ENCODE measurements at places on chromosomes 2 and 18.

- DNase-seq = no peak
Measured at GRCh38 chr18:5107988-5108387, 89.1 kb downstream of the AKAIN1 start.

GRCh38 chr18:54125429-54125828 lies 99.0 kb downstream of the MBD2 start:
- DNase-seq = no peak

- peak; percentile 21 for DNase-seq
Measured at GRCh38 chr2:207768866-207769596, 675 bp downstream of the FZD5 start.

DNA sequence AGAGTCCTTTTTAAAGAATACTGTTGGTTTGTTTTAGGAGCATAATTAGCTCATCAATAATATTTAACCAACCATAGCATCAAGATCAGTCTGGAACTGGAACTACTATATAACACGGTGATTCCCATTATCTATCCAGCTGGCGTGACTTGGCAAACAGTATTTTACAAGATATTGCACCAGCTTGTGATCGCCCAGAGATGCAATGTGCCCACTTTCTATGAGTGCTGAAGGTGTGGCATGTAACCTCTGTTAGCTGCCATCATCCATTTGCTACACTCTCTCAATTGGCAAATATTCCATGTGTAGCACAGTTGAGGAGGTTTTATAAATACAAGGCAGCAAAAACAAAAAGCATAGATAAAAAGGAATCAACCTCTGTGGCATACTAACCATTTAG lies 64.9 kb downstream of the FIGN start:
- no peak for DNase-seq

- peak; percentile 12 for DNase-seq
Measured at GRCh38 chr2:6008726-6009125, 316.5 kb downstream of the SOX11 start.

DNA sequence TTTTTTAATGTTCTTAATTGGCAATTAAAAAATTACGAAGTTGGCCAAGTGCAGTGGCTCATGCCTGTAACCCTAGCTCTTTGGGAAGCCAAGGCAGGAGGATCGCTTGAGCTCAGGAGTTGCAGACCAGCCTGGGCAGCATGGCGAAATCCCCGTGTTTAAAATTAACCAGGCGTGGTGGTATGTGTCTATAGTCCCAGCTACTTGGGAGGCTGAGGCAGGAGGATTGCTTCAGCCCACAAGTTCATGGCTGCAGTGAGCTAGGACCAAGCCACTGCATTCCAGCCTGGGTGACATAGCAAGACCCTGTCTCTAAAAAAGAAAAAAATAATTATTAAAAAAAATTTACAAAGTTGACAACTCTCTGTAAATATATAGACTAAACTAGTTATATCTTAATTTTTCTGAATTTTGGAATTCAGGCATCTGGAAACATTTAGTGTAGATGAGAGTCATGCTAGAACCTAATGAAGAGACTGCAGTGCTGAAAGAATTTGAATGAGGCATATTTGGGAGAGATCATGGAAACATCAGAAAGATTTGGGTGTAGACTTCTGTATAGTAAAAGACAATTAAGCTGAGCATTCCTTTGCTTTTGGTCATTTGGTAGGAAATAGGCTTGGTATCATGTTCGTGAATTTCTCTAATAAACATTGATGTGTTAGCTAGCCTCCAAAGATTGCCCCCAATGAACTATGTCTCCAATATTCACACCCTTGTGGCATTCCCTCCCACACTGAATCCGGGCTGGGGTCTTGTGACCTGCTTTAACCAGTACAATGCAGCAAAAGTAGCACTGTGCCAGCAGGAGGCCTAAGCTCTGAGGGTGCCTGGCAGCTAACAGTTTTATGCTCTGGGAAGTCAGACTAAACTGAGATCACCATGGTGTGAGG lies 4.2 kb upstream of the ROCK1 start:
- peak; percentile 89 for DNase-seq

- no peak for DNase-seq
Measured at GRCh38 chr2:9231291-9232165, 24.9 kb downstream of the ASAP2 start.

DNA sequence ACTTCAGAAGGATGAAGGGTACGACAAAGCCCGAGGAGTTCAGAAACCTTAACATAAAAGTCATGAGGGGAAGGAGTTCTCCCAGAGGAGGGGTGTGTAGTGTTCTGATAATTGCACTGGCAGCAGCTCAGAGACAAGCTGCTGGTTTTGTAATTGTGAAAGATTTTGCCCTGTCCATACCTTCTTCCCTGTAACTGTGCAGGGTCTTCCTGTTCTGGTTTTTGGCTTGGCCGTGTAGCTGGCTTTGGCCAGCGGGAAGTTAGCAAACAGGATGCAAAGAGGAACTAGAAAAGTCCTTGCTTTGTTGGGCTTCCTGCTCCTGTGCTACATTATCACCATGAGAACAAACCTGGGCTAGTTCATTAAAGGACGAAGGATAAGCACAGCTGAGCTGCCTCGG lies 160.8 kb downstream of the LPIN1 start:
- no peak for DNase-seq

- no peak for DNase-seq
Measured at GRCh38 chr2:110731064-110731463, 1.3 kb upstream of the ACOXL start.

- DNase-seq = no peak
Measured at GRCh38 chr18:43077510-43078308, 37.8 kb downstream of the RIT2 start.

DNA sequence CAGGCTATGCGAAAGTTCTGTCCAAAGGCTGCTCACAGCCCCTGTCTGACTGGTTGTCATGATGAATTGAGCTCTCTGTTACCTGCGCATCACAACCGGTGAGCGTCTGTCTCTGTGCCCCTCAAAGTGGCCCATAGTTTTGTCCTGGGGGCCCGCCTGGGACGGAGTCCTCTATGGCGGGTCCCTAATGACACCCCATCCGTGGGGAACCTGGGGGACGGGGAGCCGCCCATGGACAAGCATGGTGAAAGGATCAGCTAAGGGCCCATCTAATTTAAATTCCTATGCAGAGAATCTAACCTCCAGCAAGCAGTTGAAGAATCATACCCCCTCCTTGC lies 473 bp downstream of the ELMOD3 start:
- no peak for DNase-seq

DNA sequence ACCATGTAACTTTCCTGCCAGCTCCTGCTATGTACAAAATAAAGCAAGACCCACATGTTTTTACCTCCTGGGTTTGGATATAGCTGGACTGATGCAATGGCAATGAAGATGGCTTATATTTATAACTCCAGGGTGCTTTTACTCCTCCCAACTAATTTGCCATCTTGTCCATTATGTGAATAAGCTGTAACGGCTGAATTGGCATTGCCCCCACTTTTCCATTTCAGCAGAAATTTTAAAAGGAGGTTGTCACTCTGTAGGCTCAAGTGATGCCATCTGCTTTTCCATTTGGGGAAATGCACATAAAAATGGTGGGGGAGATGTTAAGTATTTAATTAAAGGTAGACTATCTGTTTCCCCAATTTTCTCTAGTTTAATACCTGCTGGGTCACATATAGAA lies 345.5 kb downstream of the ERBB4 start:
- DNase-seq = no peak

- no peak for DNase-seq
Measured at GRCh38 chr18:79637921-79638909, 41.4 kb upstream of the CTDP1 start.

DNA sequence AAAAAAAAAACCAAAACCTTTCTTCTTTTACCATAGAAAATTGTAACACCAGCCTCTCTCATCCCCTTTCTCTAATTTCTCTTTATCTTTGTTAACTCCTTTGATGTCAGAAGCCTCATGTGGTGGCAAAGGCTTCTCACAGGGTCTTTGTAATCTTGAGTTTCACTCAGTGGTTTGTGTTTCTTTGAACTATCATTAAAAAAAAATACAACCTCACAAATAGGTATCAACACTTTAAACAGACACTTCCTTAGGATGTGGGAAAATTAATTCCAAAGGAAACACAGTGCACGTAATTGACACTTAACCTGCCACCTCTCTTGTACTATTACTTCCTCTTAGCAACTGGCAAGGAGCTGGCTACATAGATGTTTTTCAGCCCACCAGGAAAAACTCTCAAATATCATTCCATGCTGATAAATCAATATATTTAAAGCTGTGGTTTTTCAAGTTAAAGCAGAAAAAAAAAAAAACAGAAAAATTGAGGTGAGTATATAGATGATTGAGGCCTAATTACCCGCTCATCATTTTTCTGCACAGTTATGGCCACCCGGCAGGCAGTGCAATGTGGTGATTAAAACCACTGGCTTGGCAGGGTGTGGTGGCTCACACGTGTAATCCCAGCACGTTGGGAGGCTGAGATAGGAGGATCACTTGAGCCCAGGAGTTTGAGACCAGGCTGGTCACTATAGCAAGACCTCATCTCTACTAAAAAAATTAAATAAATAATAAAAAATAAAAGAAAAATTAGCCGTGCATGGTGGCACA lies 193.5 kb downstream of the MYO3B start:
- no peak for DNase-seq

- no peak for DNase-seq
Measured at GRCh38 chr2:241560162-241560882, 1.8 kb downstream of the BOK start.

DNA sequence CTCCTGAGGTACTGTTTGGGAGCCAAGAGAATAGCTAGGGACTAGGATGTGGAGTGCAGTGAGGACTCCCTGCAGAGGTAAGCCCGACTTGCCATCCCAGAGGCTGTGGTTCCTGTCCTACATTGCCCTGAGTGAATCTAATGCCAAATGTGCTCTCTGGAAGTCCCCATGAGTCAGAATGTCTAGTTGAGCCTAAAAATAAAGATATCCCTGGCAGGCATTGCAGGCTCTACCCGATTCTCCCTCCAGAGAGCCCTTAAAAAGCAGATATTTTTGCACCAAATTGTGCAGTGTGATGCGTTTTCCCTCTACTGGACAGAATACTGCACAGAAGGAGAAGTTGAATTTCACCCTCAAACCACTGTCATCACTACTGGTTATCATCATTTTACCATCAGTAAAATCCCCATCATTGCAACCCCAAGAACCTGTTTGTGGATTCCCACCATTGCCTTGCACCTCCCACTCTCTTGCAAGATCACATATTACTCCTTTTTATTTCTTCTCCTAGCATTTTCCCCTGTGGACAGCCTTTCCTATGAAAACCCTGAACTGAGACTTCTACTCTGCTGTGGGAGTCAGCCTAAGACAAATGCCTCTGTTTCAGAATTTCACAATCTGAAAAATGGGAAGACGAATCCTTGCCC lies 98.0 kb downstream of the MARCHF4 start:
- peak; percentile 35 for DNase-seq

GRCh38 chr2:215328066-215328465 lies 16.2 kb downstream of the ATIC start:
- no peak for DNase-seq

DNA sequence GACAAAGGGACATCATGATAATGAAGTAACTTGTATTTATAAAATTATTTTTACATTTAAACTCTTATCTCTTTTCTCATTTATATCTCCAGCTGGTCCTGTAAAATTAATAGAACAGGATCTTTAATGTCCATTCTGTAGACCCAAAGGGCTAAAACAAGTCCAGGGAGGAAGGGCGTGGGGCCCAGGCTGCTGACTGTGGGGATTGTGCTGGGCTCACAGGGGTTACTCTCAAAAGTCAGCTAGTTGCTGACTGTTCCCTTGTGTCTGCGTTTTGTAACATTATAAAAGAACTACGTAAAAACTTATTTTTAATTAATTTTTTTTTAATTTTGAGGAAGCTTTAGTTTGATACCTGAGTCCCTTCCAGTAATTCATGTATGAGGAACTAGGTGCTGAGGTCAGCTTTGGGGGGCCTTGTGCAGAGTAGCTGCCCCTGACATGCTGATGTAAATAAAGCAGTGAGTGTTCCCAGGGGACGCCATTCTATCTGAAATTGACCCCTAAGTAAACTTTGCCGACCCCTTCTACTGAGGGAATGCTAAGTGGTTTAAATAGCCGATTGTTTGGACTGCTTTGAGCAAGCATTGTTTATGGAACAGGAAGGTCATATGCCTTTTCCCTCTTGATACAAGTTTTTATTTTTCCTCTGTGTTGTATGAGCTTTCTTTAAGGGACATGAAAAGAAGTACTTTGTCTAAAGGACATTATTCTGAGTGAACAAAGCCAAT lies 56.4 kb downstream of the MERTK start:
- no peak for DNase-seq

DNA sequence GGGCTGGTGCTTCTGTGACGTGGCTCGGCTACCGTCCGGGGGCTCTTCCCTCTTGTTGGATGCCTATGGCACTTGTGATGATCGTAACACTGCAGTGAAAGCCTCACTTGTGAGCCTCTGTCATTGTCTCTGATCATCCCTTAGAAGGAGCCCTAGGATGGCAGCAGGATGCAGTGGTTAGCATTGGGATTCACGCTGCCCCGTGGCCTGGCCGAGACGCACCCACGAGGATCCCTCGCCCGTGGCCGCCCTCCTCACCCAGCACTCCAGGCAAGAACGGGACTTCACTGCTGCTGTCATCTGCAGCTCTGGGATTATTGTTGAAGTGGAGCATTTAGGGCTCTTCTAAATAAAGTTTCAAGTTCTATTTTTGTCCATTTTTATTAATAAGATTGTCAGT lies 46.8 kb upstream of the CTDP1 start:
- DNase-seq = no peak

DNA sequence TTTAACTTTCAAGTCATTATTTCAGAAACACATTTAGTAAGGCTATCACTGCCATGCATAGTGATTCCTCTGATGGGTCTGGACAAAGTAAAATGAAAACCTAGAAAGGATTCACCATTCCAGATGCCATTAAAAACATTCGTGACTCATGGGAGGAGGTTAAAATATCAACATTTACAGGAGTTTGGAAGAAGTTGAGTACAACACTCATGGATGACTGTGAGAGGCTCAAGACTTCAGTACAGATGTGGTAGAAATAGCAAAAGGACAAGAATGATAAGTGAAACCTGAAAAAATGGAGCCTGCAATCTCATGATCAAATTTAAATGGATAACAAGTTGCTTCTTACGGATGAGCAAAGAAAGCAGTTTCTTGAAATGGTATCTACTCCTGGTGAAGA lies 5.8 kb upstream of the TWSG1 start:
- DNase-seq = no peak

GRCh38 chr18:24089076-24089475 lies 49.8 kb upstream of the CABYR start:
- no peak for DNase-seq

All from fibroblast of skin of back (primary cell).